CD8-positive, alpha-beta T cell (primary cell): ENCODE measurements at places on chromosomes 3 and 15.
A peak's percentile ranks its signal among the peaks of the same experiment; 100 is the strongest.

GRCh38 chr15:83282776-83283137 lies 1.7 kb downstream of the BNC1 start:
- DNase-seq: no peak

- peak; percentile 82 for DNase-seq
These were observed 19.4 kb upstream of the KIF23 start for GRCh38 chr15:69394556-69395282.

DNA sequence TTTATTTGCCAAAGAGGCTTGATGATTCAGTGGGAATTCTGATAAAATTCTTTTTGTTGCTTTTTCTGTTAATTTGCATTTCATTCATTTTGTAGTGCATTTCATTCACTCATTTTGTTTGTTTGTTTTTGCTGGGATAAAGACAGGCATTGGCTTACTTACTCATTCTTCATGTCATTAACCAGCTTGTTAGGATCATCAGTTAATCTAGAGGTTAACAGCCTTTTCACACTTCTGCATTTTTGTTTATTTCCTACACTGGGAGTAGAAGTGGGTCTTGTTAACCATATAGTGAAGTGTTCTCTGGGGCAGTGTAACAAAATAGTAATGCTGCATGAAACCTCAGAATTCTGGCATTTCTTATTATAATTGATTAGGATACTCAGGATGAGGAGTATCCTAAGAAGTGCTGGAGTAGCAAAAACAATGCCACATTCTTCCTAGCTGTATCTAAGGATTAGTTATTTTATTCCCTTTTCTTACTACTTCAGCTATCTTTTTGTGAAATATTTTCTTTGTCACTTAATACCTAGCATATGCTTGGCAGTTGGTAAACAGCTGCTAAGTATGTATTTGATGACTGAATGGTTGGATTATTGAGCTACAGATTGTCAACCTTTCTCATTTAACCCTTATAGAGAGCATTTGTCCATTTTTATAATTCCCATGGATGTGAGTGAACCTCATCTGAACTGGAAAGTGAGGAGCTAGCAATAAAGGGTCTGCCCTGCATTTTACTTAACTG lies 135.7 kb upstream of the LRRFIP2 start:
- DNase-seq: no peak

GRCh38 chr3:107430214-107430995 lies 53.2 kb downstream of the CCDC54 start:
- DNase-seq: peak; percentile 34

- no peak for DNase-seq
These were observed 521.0 kb upstream of the CFAP20DC start for GRCh38 chr3:59570806-59571205.

- peak; percentile 38 for DNase-seq
These were observed 28.1 kb downstream of the NR1I2 start for GRCh38 chr3:119810018-119810435.

DNA sequence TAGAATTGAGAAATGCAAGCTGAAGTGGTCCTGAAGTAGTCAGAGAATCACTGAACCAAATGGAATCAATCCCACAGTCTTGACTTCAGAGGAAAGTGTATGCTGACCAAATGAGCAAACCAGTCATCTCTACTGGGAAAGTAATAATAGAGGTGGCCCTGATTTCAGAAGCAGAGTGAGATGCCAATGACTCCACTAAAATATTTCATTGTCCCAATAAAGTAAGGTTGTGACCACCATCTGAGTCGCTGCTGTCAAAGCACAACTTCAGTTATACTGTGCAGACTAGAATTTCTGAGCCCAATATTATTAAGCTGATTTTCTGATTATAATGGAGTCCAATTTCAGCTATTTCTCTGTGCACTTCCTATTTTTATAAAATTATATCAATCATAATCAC lies 334.4 kb upstream of the THBS1 start:
- no peak for DNase-seq

DNA sequence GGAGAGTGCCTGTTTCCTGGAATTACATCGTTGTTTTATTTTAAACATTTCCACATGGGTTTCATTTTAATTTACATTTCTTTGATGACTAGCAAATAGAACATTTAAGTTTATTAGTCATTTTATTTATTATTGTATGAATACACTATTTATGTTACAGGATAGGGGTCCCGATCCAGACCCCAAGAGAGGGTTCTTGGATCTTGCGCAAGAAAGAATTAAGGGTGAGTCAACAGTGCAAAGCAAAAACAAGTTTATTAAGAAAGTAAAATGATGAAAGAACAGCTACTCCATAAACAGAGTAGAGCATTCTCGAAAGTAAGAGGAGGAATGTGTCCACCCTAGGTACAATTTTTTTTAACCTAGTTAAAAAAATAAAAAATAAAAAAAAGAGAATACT lies 539.5 kb downstream of the NAALADL2 start:
- DNase-seq: no peak

GRCh38 chr3:151946606-151947005 lies 73.2 kb downstream of the SUCNR1 start:
- no peak for DNase-seq

DNA sequence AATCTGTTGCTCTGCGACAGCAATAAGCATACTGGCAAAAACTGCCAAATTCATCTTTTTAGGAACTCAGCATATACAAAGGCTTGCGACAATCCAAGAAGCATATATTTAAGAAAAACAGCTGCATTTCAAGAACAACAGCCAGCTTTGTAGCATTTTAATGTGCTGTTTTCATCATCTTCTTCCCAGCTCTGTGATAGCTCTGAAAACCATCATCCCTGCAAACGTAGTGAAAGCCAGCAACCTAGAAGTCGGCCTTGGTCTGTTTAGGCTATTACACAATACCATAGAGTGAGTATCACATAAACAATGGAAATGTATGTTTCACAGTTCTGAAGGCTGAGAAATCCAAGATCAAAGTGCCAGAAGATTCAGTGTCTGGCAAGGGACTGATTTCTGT lies 187.5 kb downstream of the NAALADL2 start:
- no peak for DNase-seq

DNA sequence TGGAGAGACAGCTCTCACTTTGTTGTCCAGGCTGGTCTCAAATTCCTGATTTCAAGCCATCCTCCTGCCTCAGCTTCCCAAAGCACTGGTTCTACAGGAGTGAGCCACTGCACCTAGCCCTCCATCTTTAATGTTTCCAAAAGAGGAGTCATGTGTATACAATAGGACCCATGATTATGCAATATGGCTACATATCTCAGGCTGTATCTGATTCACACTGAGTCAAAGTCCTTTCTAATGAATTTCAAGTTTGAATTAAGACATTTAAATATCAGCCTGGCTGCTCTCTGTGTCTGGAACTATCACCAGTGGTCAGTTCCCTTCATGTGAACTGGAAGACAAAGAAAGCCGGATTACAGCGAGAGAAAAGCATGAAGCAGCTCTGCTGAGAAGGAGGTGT lies 90.5 kb downstream of the MINAR1 start:
- no peak for DNase-seq

- DNase-seq: no peak
These were observed 4.8 kb downstream of the SECISBP2L start for GRCh38 chr15:49041426-49041825.
